Stimulated activated CD8-positive, alpha-beta memory T cell treated with anti-CD3 and anti-CD28 coated beads, Interleukin-15, amount 100 ng/mL, for 4 hours (primary cell): ENCODE measurements at places on chromosomes 6 and 20.

DNA sequence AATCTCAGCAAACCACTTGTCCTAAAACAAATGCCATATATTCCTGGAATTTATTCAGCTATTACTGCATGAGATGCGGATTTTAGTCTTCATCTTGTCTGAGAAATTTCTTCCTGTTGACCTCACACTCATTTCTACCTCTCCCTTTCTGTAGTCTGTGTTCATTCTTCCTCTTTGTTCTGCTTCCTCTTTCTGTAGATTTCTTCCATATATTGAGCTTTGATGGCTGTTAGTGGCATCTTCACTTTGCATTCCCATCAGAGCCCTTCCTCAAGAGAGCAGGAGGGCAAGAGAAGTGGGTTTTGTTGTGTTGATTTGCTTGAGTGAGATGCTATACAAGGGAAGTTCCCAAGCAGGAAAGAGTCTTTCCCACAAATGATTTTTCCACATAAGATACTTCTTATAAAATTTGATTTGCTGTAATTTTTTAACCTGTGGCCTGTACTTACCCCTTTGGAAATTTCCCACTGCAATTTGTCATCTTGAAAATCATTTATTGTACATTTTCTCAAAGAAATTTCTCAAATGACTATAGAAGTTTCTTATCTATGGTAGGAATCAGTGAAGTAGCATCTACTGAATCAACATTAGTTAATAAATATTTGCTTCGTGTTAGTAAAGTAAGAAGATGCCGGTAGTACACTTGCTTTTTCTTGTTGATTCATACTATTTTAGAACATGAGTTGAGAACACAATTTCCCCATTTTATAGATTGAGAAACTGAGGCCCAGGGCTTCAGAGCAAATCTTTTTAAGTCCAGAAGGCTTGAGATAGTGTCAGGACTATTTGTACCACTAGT is 43.8 kb downstream of the MAP3K4 start:
- no peak for DNase-seq

DNA sequence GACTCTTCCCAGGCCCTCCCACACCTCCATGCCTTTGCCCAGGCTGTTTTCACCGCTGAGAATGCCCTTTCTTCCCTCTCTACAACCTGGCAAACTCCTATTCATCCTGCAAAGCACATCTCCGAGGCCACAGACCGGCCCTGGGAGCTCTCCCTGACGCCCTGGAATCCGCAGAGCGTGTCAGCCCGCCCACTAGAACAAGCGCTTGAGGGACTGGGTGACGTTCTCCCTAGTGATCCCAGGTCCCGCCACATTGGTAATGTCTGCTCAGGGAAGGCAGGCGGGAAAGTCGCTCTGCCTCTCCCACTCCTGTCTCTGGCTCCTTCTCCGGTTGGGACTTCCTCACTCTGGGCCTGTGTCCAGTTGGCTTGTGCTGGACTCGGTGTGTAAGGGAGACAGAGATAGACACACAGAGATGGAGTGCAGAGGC is 61.6 kb downstream of the SRC start:
- DNase-seq: no peak

DNA sequence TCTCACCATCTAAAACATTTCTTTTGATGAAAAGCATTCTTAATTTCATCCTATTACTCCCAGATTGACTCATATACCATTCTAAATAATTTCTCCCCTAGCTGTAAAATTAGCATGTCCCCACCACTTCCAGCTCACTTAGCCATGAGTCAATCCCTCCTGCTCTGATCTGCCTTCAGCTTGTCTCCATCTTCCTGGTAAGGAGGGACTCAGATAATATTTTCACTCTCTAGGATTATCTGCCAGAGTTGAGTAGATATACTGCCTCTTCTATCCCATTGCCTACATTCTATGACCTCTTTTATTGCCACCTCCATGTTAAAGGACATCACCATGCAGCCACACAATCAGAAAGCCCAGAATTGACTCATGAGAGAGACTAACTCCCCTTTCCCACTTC is 348.8 kb upstream of the POU3F2 start:
- no peak for DNase-seq

GRCh38 chr6:37103169-37104039 is 66.5 kb upstream of the PIM1 start:
- DNase-seq: no peak

GRCh38 chr20:49187330-49187850 is 744 bp downstream of the STAU1 start:
- no peak for DNase-seq

DNA sequence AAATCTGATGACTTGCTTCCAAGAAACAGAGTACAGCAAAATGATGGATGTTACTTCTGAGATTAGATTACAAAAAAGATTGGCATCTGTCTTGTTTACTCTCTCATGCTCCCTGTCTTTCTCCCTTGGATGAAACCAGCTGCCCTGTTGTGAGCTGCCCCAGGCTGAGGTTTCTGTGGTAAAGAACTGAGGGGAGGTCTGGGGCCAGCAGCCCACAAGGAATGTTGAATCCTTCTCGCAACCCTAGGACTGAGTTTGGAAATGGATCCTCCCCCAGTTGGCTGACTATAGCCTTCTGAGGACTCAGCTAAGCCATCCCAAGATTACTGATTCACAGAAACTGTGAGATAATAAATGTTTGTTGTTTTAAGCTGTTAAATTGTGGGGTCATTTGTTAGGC is 5.6 kb upstream of the HECA start:
- DNase-seq: no peak

DNA sequence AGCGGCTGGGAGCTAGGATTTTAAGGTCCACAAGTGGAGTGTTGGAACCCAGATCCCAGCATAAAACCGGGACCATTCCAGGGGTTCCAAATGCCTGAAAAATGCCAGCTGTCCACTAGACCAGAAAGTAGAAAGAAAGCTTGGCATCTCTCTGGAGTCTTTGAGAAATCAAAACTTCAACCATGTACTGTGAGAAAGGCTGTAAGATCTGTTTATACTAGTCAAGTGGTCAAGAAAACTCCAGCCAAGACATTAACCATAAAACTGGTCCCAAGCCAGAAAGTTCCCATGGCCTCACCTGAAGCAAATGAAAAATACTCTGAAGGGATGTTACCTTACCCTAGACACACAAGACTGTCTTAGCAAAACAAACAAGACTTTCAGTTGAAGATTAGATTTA is 112.6 kb downstream of the DCDC2 start:
- DNase-seq: no peak

- no peak for DNase-seq
Measured at GRCh38 chr6:125842091-125842626, 51.4 kb downstream of the NCOA7 start.

DNA sequence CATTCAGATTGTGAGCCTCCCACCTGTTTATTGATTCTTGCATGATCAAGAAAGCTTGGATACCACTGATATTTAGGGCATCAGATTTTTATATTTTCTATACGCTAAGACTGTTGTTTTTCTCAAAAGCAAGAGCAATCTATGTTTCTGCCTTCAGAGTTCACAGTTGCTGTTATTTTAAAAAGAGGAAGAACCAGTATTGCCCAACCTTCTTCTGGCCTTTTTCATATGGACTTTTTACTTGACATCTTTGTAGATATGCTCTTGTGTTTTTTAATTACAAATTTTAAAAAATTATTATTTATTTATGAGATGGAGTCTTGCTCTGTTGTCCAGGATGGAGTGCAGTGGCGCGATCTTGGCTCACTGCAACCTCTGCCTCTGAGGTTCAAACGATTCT is 28.9 kb downstream of the SLC17A5 start:
- no peak for DNase-seq

GRCh38 chr20:24446811-24447210 is 22.6 kb upstream of the SYNDIG1 start:
- DNase-seq: no peak

DNA sequence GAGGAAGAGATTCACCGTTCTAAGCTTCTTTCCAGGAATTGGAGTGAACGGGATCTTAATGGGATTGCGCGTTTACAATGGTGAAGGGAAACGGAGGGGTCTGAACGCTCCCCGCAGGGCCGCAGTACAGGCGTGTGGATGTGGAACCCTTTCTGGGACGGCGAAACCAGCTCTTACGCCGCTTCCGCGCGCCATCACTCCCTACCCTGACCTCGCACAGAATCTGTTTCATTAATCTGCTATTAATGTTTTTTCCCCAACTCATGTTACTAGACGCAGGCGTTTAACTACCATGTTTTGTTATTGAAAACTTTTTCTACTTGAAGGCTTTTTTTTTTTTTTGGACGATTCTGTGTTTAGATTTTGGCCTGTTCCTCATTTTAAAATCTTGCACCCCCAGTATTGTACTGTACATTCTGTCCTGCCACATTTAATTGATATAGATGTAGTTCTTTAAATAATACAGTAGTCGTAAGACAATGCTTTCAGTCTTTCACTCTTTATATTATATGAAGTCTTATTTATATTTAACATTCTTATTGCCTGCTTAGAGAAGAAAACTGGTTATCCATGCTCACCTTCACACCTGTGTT is 696 bp upstream of the SUPT3H start:
- no peak for DNase-seq

- no peak for DNase-seq
Measured at GRCh38 chr6:439641-440167, 48.2 kb downstream of the IRF4 start.

DNA sequence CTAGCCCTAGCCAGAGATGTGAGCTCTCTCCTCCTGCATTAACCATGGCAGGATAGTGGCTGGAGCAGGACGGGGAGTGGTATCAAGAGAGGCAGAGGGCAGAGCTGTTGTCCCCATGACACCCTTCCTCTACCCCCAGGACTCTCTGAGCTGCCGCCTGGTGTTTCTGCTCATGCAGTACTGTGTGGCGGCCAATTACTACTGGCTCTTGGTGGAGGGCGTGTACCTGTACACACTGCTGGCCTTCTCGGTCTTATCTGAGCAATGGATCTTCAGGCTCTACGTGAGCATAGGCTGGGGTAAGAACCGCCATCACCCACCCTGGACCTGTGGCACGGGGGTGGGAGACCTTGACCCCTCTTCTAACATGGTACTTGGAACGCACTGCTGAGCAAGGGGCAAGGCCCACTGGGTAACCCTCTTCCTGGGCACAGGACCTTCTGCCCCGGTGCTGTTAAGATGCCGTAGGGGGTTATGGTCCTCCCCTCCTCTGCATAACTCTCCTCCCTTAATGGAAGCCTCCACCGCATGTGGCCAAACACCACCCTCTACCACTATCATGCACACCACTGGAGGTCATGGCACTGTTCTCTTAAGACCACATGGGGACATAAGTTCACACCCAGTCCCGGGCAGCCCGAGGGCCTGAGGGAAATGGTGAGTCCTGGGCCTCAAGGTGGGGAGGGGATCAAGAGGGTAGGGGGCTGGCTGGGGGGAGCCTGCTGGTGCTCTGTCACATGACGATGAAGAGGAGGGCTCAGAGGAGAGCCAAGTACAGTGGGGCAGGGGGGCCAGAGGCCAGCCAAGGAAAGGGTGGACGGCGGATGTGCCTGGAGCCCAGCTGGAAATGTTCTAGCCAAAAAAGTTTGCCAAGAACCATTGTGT is 25.1 kb downstream of the GLP1R start:
- no peak for DNase-seq

DNA sequence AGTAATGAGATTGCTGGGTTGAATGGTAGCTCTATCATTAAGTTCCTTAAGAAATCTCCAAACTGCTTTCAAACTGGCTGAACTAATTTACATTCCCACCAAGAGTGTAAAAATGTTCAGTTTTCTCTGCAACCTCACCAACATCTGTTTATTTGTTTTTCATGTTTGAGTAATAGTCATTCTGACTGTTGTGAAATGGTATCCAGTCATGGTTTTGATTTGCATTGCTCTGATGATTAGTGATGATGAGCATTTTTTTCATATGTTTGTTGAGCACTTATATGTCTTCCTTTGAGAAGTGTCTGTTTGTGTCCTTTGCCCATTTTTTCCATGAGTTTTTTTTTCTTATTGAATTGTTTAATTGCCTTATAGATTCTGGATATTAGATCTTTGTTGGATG is 24.9 kb downstream of the DEFB125 start:
- DNase-seq: no peak

- no peak for DNase-seq
Measured at GRCh38 chr6:31908791-31909190, 6.9 kb upstream of the ZBTB12 start.

DNA sequence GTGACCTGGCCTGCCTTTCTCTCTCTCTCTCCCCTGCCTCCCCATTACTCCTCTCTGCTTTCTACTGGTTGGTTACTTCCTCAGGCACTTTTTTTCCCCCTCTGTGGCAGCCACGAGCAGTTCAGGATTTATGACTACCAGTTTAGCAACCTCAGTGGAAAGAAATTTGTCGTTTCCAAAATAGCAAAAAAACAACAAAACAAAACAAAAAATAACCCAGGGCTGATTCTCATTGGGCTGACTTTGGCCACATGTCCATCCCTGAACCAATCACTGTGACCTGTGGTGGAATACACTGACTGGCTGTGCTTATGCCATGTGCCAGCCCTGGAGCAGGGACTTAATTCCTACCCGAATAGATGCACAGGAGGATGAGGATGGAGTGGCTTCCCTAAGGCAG is 137.4 kb downstream of the TFAP2C start:
- no peak for DNase-seq

- no peak for DNase-seq
Measured at GRCh38 chr6:107689190-107689589, 134.9 kb downstream of the SCML4 start.

GRCh38 chr6:76220805-76221204 is 148.3 kb upstream of the IMPG1 start:
- no peak for DNase-seq

GRCh38 chr6:155004017-155004416 is 8.9 kb downstream of the TIAM2 start:
- DNase-seq: no peak

DNA sequence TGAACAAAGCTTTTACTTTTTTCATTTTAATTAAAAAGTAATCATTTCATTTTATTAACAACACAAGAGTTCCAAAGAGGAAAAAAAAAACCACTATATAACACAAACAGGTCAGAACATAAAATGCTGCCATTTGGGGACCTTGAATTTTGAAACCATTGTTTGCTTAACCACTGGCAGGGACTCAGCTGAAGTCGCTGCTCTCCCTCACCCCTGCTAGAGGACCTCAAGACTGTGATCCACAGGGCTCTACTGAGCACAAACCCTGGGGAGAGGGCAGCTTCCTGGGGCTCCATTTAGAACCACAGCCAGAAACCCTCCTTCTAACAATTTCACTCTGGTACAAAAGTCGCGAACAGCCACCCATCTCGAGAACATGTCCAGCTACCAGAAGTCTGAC is 28.8 kb downstream of the NCOA5 start:
- no peak for DNase-seq

DNA sequence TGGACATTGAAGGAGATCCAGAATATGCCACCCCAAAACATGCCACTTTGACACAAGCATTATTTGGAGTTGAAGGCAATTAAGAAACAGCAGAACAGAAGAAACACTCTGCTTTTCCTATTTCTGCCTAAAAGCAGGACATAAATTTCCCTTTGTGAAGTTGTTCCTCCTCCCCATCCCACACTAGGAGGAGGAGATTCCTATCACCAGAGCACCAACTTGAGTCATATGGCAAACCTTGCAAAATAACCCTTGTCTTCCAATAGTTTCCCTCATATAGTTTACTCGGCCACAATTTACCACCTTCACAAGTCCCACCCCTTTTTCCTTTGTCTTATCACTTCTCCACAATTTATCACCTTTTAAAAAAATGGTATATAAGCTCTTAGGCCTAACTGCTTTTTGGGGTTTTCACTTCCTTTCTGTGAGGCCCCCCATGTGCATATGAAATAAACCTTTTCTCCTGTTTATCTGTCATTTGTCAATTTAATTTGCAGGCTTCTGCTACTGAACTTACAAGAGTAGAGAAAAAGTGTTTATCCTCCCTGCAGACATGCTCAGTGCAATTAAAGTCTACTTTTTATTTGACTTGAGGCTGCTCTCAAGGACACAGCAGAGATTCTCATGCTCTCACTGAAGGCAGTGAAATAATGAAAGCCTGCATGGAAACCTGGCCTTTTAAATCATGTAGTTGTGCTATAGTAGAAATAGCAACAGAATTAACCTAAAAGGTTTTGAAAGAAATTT is 2.8 kb upstream of the RAB23 start:
- DNase-seq: no peak
